ENCODE measurements at places on chromosomes 4 and X. TPM values are rescaled to one million over a fixed set of nuclear protein-coding genes. Genes with fewer than 3 reads are reported as not detected.

DNA sequence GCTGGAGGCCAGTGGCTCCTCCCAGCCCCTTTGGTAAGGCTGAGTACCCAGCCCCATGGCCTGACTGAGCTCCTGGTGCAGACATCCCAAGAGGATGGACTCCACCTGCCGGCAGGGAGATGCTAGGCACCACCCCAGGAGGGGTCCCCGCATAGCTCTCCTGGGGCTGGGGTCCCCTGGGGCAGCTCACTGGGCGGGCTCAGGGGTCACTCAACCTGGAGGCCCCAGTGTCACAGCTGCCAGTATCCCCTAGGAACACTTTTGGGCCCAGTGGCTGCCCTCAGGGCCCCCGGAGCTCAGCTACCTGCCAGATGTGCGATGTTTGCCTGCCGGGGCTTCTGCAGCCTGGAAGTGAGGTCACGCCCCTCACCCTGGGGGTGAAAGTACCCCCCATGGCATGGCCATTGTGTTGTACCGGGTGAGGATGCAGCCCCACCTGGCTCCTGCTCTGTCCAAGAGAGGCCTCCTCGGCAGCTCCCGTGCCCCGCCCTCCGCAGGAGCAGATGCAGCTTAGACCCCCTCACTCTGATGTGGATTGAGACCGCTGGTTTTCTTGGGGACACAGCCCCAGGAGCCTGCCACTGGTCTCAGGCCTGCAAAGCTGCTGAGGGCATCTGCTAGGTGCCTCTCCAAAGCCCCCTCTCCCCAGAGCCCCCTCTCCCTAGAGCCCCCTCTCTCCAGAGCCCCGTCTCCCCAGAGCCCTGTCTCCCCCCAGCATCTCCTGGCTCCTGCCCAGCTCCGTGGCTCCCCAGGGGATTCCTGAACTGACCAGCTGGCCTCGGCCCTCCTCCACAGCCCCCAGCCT lies 6.7 kb upstream of the HGFAC start:
- no peak for DNase-seq

- no peak for DNase-seq
Observed at GRCh38 chr4:47579235-47579634, 94.2 kb downstream of the ATP10D start.

DNA sequence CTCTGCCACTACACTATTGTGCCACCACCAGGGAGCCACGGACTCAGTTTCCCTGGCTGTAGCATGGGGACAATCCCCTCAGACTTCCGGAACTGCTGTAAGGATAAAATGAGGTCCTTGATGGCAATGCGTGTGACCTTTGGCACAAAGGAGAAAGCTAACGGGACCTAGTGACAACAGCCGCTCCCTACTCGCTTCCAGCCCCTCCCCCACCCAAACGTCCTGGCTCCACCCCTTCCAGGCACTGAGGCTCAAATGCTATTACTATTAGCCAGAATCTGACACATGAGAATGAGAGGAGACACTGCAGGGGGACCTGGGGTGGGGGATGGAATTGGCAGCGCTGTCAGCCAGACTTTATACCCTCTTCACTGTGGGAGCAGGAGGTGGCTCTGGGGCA lies 5.4 kb upstream of the DUSP9 start:
- DNase-seq: no peak

DNA sequence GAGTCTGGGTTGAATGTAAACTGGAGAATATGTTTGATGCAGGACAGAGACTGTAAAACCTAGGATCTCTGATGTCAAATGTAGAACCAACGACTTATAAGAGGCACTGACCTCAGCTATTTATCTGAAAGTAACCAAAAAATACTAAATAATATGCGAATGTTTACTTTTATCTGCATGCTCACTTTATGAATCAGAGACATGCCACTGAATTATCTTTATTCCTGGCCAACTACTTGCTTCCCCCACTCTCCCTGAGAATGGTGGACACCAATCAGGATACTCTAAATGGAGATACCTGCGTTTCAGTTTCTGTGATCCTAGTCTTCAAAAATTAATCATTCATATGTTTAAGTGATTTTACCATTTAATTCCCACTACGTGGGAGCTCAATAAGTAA lies 1038.4 kb upstream of the PABPC4L start:
- DNase-seq: no peak

FAM241A gene
- total RNA-seq: 0.61 TPM

MTNR1A gene
- total RNA-seq: 1.1 TPM

Measured in pancreas (tissue), 10 donors.